ENCODE measurements at places on chromosomes 7 and 10.

DNA sequence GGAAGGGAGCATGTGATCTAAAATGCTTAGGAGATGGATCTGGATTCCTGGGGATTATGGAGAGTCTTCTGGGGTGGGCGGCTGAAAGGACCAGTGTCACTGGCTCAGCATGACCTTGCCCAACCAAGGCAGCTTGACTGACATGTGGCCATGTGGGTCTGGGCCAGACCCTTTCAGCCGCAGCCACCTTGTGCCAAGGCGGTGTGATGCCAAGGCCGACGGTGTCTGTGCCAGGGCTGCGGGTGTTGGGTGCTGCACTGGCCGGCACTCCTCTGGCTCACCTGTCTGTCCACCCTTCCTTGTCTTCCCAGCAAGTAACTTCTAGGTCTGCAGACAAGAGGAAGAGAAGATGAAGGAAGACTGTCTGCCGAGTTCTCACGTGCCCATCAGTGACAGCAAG lies 8.8 kb downstream of the DEPP1 start:
- no peak for DNase-seq

GRCh38 chr7:30831936-30832335 lies 60.7 kb downstream of the MINDY4 start:
- no peak for DNase-seq

- DNase-seq, result peak; percentile 65
Observed at GRCh38 chr7:107697321-107698049, 36.9 kb downstream of the SLC26A4 start.

GRCh38 chr7:600149-601035 lies 80.7 kb upstream of the PDGFA start:
- DNase-seq, result no peak

GRCh38 chr7:47804767-47805545 lies 143.3 kb downstream of the PKD1L1 start:
- DNase-seq, result no peak

GRCh38 chr7:102837802-102838201 lies 75.0 kb upstream of the LRRC17 start:
- no peak for DNase-seq

DNA sequence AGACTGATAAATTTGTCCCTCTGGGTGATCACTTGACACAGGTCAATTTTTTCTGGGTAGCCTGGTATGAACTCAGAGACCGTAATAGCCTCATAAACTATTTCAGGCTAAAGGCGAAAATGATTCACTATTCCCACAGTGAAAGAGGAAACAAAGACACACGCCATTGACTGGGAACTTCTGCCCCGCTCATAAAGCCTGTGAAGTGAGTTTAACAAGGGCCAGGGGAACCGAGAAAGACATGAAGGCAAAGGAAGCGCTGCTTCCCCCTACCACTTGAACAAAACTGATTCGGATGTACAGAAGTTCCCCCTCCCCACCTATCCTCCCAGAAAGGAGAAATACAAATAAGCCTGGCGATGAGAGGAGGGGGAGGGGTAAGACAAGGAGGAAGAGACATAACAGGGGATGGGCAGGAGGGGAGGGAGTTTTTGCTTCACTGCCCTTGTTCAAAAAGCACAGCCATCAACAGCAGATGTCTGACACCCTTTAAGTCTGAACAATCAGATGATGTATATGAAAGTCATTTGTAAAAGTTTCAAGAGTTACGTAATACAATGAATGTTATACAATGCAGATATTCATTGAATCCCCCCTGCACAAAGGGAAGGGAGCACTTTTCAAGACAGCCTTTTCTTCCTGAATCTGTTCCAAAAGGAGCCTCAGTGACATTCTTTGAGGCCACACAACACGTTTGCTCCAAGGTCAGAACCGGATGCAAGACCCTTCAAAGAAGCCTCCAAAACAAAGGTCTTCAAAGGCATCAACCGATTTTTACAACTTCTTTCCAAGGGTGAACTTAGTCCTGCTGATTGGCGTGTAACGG lies 734 bp downstream of the ABCB4 start:
- peak; percentile 60 for DNase-seq

DNA sequence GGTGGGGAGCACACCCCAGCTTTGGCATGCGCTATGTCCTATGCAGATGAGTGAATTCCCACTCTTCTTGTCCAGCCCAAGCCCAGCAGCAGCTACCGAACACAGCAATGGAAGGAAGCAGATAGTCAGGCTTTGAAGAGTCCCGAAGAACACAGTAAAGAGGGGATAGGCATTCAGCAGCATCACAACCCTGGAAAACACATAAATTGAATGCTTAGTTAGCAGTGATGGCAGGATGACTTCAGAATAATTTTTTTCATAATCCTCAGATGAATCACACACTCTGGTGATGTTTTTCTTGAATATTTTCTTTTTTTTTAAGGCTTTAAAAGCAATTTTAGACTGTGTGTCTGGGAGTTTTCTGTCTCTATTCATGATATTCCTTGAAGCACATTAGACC lies 95.8 kb downstream of the CFAP58 start:
- DNase-seq, result no peak

DNA sequence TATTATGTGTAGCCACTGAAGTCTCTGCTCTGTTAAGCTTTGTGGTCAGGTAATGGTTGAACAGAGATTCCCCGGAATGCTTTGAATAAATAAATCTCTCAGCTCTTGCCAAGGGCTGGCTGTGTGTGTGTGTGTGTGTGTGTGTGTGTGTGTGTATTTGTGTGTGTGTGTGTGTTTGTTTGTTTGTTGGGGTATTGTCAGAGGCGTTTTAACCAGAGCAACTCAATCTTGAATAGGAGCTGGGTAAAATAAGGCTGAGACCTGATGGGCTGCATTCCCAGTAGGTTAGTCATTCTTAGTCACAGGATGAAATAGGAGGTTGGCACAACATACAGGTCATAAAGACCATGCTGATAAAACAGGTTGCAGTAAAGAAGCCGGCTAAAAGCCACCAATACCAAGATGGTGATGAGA lies 256.2 kb upstream of the CACNA2D1 start:
- DNase-seq, result no peak

GRCh38 chr10:6254201-6254600 lies 51.5 kb downstream of the PFKFB3 start:
- DNase-seq, result no peak

DNA sequence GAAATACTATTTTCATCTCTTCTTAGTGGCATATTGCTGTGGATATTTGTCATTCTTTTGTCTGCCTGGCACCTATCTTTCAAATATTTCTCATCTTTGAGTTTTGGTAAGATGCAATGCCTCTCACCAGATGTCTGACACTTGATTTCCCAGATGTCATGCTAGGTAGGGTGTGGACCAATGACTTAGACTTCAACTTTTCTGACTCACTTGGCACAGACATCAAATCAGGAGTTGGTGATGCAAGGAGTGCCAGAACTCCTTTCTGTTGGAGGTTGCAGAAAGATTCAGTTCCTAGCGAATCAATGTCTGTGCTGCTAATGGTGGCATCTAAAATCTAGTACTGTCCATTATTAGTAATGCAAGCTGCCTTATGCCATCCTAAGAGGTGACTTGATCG lies 216.9 kb upstream of the FERD3L start:
- no peak for DNase-seq

- no peak for DNase-seq
Observed at GRCh38 chr10:504121-504611, 185.3 kb downstream of the DIP2C start.

DNA sequence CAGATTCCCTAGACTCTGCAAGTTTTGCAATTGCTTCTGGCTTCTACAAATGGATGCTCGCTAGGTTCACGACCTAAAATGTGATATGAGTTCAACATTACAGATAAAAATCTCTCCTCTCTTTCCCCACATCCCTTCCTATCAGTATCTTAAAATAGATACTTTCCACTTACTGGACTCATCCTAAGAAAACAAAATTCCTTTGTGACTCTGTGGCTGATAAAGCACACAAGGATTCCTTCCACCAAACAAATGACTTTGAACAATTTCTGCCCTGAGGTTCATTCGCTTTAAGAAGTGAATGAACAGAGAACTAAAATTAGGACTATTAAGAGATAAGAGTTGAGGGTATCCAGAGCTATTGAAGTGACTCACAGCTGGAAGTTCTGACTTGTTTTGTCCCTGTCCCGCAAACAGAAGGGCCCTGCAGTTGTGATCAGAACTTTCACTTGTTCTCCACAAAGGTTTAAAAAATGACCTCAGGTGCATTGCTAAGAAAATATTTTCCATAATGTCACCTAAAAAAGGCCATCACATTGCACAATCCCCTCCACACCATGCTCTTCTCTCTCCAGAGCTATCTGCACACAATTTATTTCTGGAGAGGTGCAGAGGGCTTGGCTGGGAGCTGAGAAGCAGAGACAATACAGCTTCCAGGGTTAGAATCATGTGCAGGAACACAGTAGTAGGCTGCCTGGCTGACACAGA lies 96.1 kb downstream of the PIP4K2A start:
- DNase-seq, result peak; percentile 76

DNA sequence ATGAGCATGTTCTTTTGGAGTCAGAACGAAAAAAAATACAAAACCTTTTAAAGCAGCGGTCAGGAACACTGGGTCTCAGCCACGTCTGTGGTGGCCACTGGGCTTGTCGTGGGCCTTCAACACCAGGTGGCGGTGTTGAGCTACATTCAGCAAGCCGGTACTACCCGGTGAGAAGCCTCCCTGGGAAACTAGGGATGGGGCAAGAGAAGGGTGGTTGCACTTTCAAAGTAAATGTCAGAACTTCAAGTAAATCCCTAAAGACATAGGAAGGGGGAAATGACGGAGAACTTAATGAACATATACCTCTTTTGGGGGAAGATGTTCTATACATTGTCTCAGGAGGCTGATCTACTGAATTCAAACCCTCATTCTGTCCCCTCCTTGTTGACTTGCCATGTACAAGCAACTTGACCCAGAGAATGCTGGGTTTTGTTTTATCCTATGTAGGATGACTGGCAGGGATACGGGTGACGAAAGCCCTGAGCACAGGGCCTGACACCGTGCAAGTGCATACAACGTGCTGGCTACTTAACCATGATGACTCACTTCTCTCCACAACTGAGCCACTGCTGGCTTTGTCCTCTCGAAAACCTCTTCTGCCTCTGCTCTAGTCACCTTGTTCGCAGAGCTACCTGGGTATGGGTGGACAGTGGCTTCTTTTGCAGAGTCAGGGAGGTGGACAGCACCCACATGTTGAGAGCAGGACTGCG lies 49.0 kb upstream of the BAMBI start:
- DNase-seq, result peak; percentile 79

- peak; percentile 18 for DNase-seq
Observed at GRCh38 chr7:149496642-149497391, 792 bp downstream of the ZNF746 start.

- no peak for DNase-seq
Observed at GRCh38 chr10:3963191-3963673, 178.2 kb upstream of the KLF6 start.

DNA sequence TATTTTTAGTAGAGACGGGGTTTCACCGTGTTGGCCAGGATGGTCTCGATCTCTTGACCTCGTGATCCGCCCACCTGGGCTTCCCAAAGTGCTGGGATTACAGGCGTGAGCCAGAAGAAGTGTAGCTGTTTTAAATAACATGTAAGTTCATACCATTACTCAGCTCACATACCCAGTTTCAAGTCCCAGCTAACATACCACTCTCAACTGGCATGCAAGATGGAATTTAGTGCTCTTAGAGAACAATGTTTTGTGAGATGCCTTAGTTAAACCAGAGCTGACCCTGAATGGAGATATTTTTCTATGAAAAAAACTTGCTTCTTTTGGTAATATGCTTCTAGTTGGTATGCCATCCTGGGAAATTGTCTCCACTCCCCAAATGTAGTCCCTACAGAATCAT lies 37.3 kb downstream of the HBP1 start:
- DNase-seq, result no peak

DNA sequence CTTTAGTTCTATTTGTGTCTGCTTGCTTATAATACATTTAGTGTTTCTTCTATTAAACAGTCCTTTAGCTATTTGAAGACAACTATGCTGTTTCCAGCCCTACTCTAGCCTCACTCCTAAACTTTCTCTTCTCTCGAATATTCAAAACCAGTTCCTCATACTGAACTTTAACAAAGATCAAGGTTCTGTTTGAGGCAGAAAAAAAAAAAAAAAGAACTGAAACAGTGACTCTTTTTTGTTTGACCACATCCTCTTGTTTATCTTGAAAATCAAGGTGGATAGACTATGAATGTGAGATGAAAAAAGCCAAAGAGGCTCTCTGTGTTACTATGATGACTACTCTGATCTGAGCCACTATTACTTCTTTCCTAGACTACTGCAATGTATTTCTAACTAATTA lies 154.3 kb downstream of the ZNF365 start:
- DNase-seq, result no peak

DNA sequence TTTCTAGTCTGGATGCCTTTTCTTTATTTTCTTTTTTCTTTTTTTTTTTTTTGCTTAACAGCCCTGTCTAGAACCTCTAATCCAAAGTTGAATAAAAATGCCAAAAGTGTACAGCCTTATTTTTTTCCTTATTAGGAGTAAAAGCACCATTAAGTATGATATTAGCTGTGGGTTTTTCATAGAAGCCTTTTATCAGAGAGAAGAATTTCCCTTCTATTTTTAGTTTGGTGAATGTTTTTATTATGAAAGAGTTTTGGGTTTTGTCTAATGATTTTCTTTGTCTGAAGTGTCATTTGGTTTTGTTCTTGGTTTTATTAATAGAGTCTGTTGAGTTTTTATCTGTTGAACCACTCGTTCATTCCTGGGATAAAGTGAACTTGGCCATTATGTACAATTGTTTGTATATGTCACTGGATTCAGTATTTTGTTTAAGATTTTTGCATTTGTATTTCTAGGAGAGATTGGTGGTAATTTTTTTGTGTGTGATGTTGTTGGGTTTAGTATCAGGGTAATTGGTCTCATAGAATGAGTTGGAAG lies 49.5 kb downstream of the PALS2 start:
- no peak for DNase-seq

DNA sequence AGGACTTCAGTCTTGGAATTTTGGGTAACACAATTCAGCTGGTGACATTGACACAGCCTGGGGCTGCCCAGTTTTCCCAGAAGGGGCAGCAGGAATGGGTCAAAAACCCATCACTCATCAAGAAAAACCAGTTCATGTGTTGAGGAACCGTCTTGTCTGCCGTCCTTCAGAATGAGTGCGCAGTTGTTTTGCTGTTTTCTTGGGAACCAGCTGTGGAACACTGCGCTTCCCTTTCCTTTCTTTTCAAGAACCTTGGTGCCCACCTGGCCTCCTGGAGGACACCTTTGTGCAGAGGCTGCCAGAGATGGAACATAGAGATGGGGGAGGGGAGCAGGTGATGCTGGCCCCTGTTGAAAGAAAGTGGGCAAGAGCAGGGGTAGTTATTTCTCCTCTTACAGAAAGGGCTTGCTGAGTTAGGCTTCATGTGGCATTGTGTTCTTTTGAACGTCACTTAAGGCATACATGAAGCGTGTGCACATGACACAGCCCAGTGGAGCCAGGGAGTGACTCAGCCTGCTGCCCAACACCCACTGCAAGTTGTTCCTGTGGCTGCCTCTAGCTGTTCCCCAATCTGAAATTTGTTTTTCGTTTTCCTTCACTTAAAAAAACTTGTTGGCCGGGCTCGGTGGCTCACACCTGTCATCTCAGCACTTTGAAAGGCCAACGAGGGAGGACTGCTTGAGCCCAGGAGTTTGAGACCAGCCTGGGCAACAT lies 87.4 kb upstream of the TNS3 start:
- peak; percentile 46 for DNase-seq

GRCh38 chr10:114026189-114027040 lies 17.3 kb upstream of the ADRB1 start:
- DNase-seq, result peak; percentile 67

Data from SK-MEL-5 (cell line).